ENCODE measurements at places on chromosomes 3 and 15.

GRCh38 chr15:33888176-33888575, 80.1 kb upstream of the CHRM5 start:
- no peak for DNase-seq

DNA sequence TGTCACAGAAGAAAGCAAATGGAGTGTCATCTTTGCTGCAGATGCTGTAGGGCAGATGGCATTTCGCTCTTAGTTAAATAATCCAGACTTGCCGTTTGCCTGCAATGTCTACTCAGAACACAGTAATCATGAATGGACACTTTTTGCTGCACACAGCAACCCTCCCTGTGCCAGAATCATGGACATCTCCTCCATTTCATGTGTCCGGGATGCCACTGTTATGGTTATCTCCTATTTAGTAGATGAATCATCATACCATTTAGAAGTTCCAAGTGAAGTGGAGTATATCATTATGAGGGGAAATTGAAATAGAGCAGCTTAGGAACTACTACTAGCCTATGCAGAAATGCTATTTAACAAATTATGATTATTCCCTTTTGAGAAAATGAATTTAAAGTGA, 118.5 kb downstream of the DUT start:
- DNase-seq: no peak

DNA sequence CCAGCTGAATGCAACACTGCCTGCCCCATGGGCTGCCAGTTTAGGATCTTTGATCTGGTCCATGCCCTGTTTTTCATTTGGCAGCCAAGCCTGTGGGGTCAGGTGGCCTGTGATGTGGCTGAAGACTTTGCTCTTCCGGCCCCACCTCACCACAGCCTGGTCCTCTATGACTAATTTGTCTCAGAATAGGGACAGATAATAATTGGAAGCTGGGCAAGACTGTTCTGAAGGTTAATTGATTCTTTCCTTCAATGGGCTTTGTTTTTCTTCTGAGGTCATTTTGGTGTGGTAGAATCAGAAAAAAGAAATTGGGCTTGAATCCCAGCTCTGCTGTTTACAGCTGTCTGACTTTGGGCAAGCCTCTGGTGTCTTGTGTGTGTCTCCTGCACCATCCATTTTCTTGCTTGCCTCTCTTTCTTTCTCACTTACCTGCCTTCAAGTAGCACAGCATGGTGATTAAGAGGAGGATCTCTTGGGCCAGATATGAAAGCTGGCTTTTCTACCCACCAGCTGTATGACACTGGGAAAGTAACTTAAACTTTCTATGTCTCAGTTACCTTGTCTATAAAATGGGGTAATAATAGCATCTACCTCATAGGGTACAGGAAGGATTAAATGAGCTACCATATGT, 24.2 kb downstream of the ABHD2 start:
- DNase-seq: no peak

GRCh38 chr3:137852391-137852830, 88.3 kb downstream of the SOX14 start:
- no peak for DNase-seq

DNA sequence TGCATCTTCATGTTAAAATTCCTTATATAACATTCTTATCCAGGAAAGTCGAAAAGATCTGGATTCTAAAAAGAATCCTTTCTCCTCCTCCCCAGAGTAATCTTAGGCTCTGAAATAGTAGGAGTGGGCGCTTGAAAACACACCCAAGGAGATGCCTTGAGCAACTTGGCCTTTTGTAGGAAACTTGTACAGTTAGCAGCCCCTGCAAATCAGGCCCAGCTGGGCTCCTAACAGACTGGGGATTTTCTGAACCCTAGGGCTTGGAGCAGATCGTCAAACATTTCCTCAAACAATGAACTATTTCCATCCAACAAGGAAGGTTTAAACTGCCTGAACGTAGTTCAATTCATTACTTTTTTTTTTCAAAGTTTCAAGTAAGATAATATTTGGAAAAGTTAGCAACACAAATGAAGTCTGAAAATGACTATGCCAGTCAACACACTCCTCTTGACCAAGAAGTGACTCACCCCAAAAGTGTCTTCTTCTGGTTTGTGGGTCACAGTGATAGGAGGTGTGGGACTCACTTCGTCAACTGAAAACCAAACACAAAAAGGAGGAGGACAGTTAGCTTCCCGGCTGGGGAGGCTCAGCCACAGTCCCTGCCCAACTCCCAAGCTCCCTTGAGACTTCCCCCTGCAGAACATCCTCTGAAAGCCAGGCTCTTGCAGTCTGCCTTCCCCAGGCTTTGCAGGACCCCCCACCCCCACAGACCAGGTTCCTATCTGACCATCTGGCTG, 129.7 kb downstream of the NTRK3 start:
- DNase-seq: no peak

- DNase-seq: no peak
Measured at GRCh38 chr15:23503980-23504379, 56.9 kb upstream of the GOLGA6L2 start.

GRCh38 chr3:62558549-62559112, 185.3 kb upstream of the FEZF2 start:
- DNase-seq: no peak

DNA sequence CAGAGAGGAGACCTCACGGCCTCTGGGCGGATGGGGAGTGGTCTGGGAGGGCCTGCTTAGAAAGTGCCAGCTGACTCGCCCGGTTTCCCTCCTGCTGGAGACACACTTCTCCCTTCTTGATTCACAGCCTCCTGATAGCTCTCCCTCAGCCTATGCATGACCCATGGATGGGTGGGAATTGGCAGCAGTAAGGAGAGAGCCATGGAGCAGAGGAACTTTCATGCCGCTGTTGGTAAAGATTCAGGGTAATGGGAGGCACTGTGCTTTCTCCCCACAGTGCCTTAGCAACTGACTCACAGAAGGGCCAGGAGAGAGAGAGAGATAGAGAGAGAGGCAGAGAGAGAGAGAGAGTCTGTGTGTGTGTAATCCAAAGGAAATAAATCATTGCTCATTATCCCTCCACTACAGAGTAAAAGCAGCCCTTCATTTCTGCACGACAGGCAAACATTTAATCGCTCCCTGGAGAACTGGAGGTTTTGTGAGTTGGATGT, 82.8 kb downstream of the SEMA5B start:
- no peak for DNase-seq

- DNase-seq: no peak
Measured at GRCh38 chr3:27715454-27715806, 6.7 kb downstream of the EOMES start.

DNA sequence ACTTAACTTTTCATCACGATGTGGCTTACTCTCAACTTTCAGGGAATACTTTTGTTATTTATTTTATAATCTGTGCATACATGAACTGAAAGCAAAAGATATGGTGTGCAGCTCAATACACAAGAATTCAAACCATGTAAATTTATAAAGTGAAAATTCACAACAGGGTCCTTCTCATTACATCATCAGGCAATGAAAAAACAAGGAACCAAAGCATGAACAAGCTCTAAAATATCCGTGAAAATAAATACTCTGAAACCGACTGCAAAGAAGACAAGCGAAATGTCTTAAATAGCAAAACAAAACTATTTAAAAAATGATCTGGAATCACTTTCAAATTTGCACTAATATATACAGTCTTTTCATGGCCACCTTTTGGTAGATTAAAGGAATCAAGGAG, 28.9 kb downstream of the GNB5 start:
- no peak for DNase-seq

- no peak for DNase-seq
Measured at GRCh38 chr3:185984203-185984602, 46.4 kb upstream of the TRA2B start.

DNA sequence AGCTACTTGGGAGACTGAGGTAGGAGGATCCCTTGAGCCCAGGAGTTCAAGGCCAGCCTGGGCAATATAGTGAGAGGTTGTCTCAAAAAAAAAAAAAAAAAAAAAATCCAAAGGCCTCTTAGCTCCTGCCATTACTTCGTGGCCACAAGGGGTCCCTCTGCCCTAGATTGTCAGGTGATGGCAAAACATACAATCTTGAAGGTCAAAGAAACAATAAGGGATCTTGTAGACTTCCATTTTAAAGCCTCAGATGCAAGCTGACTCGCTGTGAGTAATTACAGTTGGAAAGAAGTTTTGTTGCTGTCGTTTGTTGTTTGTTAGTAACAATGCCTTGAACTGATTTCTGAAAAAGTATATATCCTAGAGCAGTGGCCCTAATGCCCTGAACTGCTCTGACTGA, 55.9 kb upstream of the PLCL2 start:
- no peak for DNase-seq

- DNase-seq: no peak
Measured at GRCh38 chr3:62312201-62312600, 61.1 kb downstream of the FEZF2 start.

DNA sequence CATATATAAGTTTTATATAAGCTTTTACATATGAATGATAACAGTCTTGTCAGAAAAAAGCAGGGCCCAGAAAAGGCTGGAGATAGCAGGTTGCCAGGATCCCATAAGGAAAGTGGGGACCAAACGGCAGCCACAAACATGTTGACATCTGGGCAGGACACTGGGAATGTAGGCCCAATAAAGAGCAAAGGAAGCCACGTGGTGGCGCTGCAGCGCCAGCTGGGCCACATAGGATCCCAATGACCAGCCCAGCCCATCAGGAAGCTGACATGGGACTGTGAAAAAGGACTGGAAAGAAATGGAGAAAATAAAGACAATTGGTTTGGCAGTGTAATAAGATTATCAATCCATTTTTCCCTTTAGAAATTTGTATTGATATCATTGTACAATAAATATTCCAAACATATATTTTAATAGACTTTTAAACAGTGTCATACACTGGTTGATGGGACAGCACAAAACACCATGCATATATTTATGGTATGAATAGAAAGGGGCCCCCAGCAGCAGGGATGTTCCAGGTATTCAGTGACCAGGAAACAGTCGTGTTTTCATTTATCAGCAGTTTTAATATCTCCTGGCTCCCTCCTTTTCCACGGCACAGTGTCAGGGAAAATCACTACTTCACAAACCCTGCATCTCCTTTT, 89.0 kb upstream of the STRIT1 start:
- DNase-seq: no peak

DNA sequence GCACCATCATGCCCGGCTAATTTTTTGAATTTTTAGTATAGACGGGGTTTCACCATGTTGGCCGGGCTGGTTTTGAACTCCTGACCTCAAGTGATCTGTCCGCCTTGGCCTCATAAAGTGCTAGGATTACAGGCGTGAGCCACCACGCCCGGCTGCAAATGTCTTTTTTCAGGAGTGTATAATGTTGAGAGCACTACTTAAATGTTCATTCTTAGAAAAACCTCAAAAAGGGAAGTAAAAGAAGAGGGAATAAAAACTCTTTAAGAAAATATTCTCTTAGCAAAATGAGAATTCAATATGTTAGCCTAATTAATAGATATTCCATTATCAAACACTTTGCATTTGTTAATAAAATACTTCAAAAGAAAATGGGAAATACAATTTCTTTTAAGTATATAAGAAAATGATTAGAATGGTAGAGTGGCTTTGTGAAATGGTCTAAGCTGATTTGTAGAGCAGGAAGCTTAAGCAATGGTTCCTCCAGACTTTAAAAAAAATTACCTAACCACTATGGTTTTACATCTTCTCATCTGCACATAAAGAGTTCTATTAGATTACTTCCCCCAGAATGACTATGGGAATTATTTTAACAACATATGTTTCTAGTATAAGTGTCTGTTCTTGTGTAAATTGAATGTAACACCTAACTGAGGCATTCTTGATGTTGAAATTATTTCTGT, 226.7 kb upstream of the ALCAM start:
- no peak for DNase-seq

- no peak for DNase-seq
Measured at GRCh38 chr3:52237006-52237656, 1.8 kb downstream of the TWF2 start.

DNA sequence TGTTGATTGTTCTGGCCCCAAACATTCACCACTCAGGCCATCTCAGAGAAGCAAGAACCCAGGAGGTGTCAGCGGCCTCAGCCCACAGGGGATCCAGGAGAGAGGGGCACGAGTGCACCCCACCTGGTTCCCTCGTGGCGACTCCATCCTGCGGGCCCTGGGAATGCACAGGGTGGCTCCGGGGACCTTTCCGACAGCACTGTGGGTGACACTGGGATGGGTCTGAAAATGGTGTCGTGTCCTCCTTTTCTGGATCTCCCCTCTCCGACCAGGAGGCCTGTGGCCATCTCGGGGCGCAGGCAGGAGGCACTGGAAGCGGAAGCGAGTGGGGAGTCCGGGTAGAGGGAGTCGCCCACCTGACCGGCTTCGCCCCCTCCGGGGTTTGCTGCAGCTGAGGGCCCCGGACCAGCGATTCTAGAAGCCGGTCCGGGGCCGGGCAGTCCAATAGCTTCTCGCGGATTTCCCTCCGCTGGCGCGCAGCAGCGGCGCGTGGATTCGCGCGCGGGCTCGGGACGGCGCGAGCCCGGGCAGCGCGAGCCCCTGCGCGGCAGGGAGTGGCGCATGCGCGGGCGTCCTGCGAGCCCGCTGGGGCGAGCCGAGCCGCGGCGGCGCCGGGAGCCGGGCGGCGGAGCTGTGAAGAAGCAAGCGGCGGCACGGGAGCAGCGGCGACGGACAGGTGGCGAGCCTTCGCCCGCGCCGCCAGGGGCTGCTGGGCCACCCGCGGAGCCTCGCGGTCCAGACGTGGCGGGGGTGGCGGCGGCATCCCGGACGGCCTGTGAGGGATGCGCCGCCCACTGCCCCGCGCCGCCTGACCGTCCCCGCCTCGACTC, at the start of gene DOCK3:
Gene DOCK3 (plus strand): TSS at position 579 of the 830 bp plus-strand sequence. CDS start 337 bp downstream, outside the sequence.
- peak; percentile 42 for DNase-seq

DNA sequence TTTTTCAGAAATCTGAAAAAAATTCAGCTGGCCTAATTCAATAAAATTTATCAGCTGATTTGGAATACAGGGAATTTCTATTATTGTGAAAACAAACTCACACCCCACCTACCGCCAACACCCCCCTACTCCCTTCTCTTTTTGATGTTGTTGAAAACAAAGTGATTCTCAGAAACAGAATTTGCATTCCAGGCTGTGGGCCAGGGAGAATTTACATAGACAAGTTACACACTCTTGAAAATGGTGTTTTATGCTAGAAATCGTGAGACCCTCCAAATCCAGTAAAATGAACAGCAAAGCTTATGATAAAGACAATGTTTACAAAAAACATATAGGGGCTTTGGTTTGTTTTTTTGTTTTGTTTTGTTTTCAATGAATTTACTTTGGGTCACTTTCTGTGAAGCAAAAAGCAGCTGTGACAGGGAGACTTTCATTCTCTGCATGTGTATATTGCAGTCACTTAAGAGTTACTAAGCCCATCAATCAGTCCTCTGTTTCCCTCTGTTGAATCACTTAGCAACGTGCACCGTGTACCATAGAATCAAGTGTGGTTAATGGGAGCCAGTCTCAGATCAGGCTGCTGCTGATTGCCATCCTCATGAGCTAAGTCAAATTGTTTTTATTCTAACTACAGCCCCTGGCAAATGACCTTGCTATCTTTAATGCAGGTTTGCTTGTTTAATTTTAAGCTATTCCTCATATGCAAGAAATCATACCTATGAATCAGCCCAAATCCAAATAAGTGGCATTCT, 159.8 kb downstream of the ALCAM start:
- DNase-seq: no peak

Measured in stimulated activated CD8-positive, alpha-beta memory T cell treated with anti-CD3 and anti-CD28 coated beads, Interleukin-4, amount 100 ng/mL, for 1 hour (primary cell).